Activated CD8-positive, alpha-beta memory T cell treated with anti-CD3 and anti-CD28 coated beads for 24 hours (primary cell): ENCODE measurements at places on chromosomes 2 and 18.

- no peak for DNase-seq
Measured at GRCh38 chr2:15195813-15196212, 365.3 kb downstream of the NBAS start.

DNA sequence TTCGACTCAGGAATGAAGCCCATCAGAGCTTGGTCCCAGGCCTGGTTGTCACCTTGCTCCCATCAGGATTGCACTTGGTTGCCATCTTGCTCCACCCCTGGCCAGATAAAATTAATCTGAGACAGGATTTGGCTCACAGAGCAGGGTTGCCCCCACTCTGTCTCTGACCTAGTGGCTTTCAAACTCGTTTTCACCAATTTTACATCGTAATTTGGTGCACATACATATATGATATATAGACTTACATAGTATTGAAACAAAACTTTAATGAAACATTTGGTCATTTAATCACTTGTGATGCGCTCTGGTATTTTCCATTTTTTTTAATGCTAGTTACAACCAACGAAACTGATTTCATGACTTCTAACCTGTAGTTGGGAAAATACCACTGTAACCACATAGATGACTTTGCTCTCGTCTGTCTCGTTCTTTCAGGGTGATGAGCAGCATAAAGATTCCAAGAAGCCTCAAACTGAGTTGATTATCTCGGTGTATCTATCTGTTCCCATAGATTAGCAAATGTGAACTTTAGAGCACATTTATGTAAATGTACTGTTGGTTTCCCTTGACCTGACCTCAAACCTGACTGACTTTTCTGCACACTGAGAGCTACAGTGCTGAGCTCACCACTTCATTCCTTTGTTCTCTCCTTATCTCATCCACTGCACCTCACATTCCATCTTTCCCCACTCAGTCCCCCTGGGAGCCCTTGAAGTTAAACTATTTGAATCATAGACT is 30.5 kb upstream of the PLB1 start:
- DNase-seq: no peak

GRCh38 chr18:13471971-13472628 is 253.5 kb downstream of the LDLRAD4 start:
- no peak for DNase-seq

DNA sequence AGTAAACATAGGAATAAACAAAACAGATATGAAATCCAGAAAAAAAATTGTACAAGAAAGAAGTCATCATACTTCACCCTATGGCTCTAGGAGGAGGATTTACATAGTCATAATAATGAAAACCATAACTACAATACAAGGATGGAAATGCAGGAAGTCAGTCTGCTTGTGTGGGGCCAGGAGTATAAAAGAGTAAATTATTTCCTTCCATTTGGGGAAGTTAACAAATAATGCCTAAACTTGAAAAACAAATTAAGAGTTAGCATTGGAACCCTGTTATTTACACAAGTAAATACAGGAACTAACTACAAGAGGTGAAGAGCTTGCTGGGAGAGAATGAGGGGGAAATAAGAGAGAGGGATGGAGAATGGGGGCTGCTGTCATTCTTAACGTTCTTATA is 15.4 kb downstream of the TMEM163 start:
- DNase-seq: no peak

GRCh38 chr2:241774419-241775222 is 2.0 kb upstream of the GAL3ST2 start:
- peak; percentile 56 for DNase-seq

DNA sequence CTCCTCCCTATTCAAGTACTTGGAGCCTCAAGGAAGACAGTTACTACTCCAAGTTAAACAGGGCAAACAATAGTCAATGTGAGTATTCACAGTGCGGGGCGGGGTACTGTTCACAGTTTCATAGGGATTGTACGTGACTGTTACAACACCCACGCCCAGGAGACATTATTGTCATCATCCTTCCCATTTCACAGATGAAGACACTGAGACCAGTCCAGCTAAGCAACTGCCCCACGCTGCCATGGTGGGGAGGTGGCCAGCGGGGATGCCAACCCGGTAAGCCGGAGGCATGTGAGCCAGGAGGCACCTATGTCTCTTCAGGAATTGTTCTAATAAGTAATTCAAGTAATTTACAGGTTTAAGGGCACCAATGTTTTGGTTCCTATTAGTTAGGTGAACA is 982 bp downstream of the HJURP start:
- DNase-seq: no peak

GRCh38 chr18:11134940-11135339 is 14.4 kb downstream of the PIEZO2 start:
- no peak for DNase-seq

GRCh38 chr2:65746931-65747675 is 314.7 kb upstream of the SPRED2 start:
- no peak for DNase-seq
